T-helper 1 cell (primary cell): ENCODE measurements at places on chromosomes 5 and 9.

DNA sequence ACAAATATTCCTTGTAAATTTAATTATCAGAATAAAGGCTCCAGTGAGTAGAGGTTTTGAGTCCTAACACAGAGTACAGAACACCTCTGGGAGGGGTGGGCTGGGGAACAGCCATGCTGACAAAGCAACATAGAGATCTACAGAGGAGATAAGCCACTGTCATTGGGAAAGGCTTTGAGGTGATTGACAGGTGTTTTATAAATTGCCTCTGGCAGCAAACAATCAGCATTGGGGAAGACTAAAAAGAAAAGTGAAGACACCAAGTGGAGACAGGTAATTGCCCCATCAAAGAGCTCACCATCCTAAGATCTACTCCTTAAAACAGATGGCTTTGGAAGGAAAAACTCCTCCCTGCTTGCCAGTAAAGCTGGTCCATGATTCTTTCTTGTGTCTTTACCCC, 189.7 kb upstream of the TLE4 start:
- DNase-seq: no peak

GRCh38 chr9:122190597-122191381, 31.1 kb downstream of the MORN5 start:
- DNase-seq: no peak

DNA sequence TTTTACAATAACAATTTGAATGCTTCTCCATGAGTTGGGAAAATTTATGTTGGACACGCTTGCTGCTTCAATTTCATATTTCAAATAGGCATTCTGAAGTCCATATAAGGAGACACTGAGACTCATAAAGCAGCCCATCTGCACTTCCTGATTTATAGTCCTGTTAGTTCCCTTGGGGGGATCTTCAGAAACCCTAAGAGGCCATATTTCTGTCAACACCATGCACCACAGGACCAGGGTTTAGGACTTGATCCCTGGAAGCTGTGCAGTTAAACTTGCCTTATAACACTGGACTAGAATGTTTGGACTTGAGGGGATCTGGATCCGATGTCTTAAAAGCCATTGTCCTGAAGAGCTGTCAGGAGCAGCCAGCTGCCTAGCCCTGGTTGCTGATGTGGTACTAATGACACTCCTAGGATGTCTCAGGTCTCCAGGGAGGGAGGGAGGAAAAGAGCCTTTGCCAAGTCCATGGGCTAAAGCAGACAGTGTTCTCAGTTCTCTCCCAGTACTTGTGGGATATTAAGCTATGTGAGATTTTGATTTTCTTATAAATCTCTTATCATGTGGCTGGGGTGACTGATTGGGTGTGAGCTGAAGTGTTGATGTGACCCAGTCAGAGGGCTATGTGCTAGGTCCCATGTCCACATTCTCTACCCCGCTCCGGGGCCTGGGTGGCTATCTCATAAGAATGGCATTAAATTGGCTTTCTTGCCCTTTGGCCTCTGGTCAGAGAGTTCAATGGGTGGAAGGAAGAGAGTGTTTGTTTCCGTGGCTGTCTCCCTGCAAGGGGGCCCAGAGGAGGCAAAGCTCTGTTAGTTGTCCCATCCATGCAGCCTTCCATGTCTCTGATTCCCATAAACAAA, 399.8 kb downstream of the OSTF1 start:
- no peak for DNase-seq

GRCh38 chr9:129596541-129597331, 24.2 kb downstream of the C9orf50 start:
- DNase-seq: no peak

- DNase-seq: no peak
These were observed 44.7 kb downstream of the FANCC start for GRCh38 chr9:95272830-95273229.

GRCh38 chr9:128420060-128420650, 502 bp upstream of the CERCAM start:
- DNase-seq: peak; percentile 59

DNA sequence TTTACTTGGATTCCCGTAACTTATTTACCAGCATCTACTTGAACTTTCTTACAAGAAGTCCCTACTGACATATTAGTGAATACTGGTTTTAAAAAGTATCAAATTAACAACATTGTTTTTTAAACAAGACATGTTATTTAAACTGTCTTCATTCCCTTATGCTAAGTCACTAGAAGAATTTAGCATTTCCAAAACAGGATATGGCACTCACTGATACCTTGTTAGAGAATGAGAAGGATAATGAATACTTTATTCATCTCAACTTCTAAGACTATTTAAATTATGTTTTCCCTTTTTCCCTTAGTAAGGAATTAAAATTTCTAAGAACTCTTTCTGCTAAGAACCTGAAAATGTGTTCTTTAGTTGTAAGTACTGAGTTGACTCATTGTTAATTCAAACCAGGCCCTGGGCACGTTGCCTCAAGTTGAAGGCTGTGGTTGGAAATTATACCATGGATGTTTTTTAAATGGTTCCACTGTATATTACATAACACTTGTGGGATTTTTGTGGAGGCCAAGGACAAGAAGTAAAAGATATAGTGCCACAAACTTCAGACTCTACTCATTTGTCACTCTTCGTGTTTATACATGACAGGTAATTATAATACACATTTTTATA, 219.0 kb upstream of the EDIL3 start:
- DNase-seq: no peak

DNA sequence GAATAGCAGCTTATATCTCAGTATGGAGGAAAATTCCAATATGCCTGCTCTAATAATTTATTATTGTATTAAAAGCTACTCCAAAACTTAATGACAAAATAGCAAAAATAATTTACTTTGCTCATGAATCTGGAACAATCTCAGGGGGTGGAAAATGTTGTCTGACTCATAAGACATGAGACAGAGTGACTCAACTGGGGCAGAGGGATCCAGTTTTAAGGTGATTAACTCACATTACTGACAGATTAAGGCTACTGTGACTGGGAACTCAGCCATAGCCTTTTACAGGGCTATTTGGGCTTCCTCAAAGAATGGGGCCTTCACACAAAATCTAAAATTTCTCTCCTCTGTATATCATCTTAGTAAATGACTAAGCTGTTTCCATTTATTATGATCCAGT, 1172.9 kb downstream of the CDH12 start:
- DNase-seq: no peak

DNA sequence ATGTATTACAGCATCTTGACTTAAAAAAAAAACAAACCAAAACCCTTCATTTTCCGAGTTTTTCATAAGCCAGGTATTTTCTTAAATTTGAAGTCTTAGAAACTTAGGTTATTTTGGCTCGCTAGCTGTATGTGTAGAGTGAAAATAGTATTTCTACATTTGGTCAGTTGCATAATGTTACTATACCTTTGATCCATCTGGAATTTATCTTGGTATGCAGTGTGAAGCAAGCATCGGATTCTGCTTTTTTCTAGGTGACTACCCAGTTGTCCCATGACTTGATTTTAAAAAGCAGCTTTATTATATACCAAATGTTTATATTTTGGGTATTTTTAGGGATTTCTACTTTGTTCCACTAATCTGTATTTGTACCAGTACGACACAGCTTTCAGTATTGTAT, 27.7 kb downstream of the UBAP1 start:
- DNase-seq: no peak

DNA sequence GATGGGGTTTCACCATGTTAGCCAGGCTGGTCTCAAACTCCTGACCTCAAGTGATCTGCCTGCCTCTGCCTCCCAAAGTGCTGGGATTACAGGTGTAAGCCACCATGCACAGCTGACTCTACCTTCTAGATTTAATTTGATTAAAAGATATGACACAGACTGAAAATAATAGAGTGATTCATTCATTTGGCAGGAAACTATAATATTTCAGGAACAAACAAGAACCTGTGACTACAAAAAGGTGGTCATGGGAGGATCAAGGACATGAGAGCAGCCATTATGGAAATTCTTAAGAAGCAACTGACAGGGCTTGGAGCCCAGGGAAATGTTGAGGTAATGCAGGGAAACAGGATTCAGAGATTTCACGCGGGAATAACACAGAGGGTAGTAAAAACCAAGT, 265.5 kb upstream of the DAP start:
- no peak for DNase-seq

DNA sequence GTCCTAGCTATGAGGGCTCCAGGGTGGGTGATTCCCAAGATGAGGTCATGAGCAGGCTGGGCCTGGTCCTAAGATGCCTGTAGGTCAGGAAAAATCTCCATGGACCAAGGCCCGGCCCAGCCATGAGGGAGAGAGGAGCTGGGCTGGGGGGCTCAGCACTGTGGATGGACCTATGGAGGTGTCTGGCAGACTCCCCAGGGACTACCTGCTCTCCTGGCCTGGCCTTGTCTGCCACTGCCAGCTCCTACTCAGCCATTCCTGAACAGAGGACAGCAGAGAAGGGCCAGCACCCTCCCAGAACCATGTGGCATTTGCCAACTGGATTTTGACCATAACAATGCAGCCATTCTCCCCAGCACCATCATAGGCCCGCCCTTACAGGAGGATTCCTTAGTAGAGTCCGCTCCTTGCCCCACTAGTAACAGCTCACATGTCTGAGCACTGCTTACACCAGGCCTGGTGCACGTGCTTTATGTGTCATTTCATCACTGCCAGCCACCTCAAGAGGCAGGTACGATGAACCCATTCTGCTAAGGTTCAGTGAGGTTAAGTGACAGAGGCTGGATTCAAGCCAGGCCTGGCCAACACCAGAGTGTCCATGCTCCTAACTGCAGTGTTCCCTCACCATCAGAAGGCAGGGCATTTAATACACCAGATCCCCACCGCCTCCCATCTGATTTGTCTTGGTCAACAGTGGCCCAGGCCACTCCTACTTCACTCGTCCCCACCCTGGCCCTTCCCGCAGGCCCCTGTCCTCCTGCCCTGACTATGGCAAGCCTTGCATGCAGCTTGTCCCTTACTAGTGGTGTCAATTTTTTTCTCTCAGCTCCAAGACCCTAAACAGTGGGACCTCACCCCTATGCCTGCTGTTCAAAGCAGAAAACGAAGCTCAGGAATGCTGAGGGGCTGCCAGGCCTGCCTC, 669 bp downstream of the IL13 start:
- no peak for DNase-seq
